ENCODE measurements at places on chromosomes 1 and 21.

DNA sequence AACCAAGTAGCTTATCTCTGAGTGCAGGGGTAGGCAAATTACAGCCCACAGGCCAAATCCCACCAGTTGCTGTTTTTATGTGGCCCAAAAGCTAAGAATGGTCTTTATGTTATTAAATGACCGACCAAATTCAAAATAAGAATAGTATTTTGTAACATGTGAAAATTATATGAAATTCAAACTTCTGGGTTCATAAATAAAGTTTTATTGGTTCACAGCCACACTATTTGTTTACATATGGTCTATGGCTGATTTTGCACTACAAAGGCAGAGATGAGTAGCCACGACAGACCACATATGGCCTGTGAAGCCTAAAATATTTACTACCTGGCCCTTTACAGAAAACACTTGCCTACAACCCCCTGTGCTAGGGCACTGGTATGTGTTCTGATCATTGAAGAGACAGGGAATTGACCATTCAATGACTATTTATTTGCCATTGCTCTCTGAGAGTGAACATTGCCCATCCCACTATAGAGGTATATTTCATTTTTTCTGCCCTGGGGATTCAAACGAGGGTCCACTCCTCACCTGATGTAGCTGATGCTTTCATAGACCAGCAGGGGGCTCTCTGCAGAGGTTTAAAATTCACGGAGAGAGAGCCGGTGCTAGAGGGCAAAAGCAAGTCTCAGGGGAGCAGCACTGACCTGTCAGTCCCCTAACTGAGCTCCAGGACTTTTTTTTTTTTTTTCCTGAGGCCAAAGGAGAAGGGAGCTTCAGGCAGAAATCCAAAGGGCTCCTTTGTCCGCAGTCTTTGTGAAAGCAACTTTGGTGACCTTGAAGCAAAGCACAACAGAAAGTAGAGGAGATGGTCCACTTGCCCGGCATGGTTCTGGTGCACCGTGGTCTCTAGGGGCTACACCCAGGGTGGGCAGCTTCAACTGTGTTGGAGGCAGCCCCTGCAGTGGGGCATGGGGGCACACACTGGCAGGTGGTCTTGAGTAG, 7.3 kb upstream of the GNL2 start:
- DNase-seq, result peak; percentile 89

DNA sequence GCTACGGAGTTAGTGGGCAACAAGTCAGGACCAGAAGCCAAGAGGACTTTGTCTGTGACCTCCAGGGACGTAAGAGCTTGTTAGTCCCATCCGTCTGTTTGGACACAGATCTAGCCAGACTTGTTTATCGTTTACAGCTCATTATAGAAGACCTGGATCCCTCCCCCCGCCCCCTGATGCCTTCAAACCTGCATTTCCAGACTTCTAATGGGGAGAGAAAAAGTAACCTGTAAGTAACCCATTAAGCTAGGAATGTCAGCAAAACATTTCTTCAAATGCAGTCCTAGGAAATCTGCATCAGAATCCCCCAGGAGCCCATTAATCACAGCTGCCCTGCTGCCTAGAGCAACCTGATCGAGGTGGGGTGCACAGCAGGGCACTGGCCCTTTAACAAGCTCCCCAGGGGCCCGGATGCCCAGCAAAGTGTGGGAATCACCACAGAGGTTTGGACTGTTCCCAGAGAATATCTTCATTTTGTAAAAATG, 1.4 kb upstream of the MAD2L2 start:
- peak; percentile 96 for DNase-seq

DNA sequence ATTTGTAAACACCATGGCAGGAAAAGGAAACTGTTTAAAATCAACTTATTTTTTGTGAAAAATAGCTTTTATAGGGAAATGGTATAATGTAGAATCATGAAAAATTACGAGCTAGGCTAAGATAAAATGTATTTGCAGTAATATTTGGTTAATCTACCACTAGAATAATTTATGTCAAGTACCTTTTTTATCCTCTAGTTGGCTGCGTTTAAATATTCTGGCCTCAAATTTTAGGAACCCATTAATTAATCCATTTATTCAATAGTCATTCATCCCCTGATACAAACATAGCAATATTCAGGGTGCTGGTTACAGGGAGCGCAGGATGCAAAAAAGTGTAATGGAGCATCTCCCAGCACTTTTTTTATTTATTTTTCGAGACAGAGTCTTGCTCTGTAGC, 8.6 kb upstream of the IER5 start:
- no peak for DNase-seq

- DNase-seq, result no peak
Observed at GRCh38 chr1:247145279-247145678, 26.5 kb downstream of the ZNF124 start.

DNA sequence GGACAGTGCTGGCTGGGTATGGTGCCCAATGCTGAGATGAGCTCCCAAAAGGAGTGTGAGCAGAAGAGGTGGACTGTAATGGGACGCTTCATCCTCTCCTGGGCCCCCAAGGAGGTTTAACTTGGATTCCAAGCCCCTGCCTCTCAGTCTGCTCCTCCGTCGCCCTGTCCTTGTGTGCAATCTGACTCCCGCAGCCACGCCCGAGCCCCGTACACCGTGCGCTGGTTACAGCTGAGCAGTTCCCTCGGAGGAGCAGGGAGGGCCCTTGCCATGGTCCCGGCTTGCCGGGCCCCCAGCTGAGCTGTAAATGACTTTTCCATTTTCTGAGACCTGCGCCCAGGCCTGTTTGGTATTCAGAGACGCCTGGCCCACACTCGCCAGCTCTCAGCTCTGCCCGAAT, 53.7 kb downstream of the PAX7 start:
- DNase-seq, result no peak

GRCh38 chr1:38041936-38042834, 4.4 kb downstream of the POU3F1 start:
- no peak for DNase-seq

- DNase-seq, result no peak
Observed at GRCh38 chr1:169018751-169019150, 87.7 kb upstream of the ATP1B1 start.

DNA sequence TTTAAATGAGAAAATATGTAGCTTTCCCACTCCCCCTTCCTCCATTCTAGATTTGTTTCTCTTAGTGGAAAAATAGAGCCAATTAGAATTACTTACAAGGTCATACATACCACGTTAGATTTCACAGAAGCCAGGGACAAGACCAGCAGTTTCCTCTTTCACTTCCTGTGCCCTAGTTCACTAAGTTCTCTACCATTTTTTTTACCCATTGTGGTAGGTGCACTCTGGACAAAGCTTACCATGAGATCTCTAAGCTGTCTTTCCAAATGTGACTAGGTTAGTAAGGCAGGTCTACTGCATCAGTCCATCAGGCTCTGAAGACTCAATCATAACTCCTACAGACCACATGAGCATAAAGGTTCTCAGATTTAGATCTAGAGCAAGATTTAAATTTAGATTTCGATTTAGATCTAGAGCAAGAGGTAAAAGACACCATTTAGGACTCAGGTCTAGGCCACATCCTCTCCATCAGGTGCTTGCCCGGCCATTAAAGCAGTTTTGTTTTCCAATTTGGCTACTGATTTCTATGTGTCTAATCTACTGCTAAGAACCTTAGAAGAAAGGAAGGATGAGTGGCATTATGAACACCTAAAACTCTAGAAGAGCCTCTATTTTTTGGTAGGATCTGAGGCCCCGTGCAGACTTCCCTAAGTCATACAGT, 235.3 kb downstream of the FAF1 start:
- no peak for DNase-seq

DNA sequence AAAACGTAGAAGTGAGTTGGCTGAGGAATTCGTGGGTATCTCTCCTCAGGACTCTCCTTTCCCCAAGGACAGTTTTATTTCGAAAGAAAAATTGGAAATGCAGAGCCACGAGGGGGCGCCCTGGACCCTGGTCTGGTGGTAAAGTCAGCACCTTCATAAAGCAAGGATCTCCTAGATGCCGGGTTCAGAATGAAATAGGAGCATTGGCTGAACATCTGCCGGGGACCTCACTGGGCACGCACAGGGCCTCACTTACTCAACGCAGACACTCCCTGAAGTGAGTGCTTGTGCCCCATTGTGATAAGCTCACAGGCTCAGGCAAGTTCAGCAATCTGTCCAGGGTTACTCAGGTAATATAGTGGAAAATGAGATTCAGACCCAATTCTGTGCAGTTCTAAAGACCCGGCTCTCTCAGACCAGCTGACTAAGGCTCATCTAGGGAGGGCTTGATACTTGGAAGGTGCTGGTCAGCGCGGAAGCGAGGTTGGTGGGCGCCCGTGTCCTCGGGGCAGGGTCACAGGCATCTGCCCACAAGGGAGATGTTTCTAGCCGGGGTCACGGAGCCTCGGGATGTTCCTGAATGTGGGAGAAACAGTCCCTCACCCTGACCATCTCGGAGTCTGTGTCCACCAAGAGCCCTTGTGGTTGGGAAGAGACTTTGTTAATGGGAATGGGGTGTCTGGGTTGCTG, 55.7 kb upstream of the ETV3 start:
- peak; percentile 91 for DNase-seq

DNA sequence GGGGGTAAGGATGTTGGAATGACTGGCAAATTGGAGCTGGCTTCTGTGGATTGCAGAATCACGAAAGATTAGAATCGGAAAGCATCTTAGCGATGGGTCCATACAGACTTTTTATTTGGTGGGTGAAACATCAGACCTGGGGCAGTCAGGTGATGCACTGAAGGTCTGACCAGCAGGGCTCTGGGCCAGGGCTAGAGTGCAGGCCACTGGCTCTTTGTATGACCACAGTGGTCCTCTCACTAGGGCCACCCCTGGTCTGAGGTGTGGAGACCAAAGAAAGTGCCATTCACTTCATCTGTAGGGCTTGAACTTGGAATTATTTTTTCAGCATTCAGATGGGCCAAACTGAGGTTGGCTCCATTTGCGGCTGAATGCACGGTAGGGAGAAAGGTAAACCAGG, 306.4 kb downstream of the RPS6KC1 start:
- DNase-seq, result no peak

- no peak for DNase-seq
Observed at GRCh38 chr1:40627987-40628902, 37.2 kb downstream of the RIMS3 start.

- no peak for DNase-seq
Observed at GRCh38 chr1:92461364-92462097, 25.2 kb downstream of the GFI1 start.

DNA sequence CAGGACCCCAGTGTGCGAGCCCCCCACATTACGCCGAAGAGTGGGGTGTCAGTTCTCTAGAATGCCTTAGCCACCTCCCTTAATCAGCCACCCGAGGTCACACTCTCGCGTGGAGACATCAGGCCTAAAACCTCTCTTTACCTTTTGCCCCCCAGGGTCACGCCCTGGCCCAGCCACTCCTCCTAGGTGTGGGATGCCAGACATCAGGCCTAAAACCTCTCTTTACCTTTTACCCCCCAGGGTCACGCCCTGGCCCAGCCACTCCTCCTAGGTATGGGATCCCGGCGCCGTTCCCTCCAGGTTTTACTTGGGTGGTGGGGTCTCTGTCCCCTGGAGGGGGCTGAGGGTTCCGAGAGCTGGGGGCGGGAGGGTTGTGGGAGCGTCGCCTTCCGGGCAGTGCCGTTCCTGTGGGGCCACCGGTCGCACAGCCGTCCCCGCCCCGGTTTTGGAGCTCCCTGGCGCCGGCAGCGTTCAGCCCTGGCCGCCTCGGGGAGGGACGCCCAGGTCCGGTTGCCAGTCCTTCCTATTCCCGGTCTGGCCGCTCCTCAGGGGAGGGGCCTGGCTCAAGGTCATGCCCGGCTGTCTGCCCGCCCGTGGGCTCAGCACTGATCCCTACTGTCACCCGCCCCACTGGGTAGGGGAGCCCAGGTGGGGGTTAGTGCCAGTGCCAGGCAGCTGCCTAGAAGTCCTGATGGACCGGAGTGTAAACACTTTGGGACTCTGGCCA, 882 bp downstream of the VPS13D start:
- DNase-seq, result peak; percentile 56

DNA sequence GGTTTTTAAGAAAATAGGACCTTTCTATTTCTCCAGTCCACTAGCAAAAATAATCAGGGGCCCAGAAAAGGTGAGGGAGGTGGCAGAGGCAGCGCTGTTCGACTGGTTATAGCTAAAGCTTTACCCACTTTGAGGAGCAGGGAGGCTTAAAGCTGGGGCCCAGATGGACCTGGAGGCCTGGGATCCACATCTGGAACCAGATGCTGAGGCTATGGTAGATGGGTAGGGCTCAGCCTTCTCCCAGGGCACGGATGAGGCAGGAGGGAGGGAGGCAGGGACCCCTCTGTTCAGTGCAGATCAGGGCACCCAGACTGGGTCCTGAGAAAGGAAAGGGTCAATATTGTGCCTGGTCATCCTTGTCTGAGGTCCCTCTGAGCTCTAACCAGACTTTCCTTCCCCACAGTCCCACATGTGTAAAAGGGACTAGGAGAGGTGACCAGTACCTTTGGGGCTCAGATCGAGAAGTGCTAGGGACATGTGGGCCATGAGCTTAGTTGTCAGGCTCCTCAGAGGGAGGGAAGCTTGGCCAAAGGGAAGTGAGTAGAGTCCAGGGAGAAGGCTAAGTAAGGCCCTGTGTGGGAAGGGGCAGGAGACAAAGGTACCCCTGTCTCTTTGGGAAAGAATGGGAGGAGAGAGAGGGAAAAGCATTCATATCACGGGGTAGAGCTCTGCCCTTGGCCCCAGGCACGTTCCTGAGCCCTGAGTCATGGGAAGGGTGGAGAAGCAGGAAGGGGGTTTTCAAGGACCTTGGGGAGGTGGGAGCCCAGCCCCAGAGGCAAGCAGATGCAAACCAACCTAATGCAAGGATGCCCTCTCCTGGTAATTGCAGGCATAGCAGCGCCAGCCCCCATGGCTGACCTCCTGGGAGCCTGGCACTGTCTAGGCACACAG, 15.4 kb downstream of the LMNA start:
- peak; percentile 98 for DNase-seq

- DNase-seq, result no peak
Observed at GRCh38 chr1:100628631-100629081, 90.7 kb downstream of the GPR88 start.

- DNase-seq, result no peak
Observed at GRCh38 chr21:45264146-45264911, 23.4 kb downstream of the POFUT2 start.

GRCh38 chr21:42431196-42431595, 27.5 kb downstream of the UBASH3A start:
- DNase-seq, result no peak

DNA sequence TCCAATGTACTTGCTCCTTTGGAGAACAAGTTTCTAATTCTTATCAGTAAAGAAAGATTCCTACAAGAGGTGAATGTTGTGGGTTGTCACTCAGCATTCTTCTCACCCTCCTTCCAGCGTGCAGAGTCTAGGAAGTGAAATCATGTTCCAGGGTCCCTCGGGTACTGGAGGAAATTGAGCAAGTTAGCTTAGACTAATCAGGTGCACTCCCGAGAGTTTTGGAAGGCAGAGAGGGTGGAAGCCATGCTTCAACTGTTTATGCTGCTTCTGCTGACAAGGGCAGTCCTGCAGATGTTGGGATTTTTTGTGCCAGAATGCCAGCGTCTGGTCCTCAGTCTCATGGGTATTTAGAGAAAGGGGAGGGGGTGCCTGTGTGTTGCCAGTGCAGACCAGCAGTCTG, 5.3 kb upstream of the C1orf115 start:
- DNase-seq, result no peak

GRCh38 chr1:110114173-110114572, 1.9 kb downstream of the UBL4B start:
- DNase-seq, result no peak

GRCh38 chr1:78549891-78550290, 59.1 kb downstream of the PTGFR start:
- no peak for DNase-seq

- DNase-seq, result peak; percentile 26
Observed at GRCh38 chr1:103529746-103530145, 4.2 kb downstream of the RNPC3 start.

- DNase-seq, result peak; percentile 85
Observed at GRCh38 chr1:27332536-27333281, 9.1 kb upstream of the SYTL1 start.

GRCh38 chr1:87757676-87758075, 429.0 kb downstream of the LMO4 start:
- no peak for DNase-seq

Measured in GM23338 (cell line).